IMR-90 (cell line): ENCODE measurements at places on chromosomes 5 and 9. TPM values are rescaled to one million over a fixed set of nuclear protein-coding genes. Genes with fewer than 3 reads are reported as not detected.
A peak's percentile ranks its signal among the peaks of the same experiment; 100 is the strongest.

The CKMT2 gene
- 0.28 and 0.36 TPM in 2 replicates for total RNA-seq

GRCh38 chr5:1916041-1917001, 33.6 kb upstream of the IRX4 start:
- DNase-seq: no peak

DNA sequence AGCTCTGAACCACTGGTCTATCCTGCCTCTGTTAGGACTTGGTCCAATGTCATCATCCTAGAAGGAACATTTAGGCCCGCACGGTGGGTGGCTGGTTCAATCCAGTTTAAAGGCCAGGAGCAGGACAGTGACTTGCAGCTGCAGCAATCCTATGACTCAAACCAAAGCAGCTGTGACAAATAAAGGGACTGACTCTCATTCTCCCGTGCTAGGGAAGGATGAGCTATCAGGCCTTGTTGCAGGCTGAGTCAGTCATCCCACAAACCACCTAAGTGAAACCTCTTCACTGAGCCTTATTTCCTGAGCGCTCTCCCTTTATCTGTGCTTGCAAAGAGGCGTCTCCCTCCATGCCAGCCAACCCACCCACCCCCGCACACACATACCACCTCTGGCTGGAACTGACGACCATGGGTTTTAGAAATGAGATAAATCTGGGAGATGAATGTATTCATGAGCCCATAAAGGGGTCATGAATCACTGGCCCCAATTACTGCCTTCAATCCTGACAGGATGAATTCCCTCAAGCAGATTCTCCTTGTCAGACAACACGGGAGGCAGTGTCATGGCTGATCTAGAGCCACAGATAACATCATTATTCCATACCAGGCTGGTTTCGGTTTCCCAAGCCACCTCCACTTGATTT, 93.4 kb downstream of the KCNIP1 start:
- peak; percentile 73 for DNase-seq

GRCh38 chr5:177501874-177502678, 4.7 kb upstream of the PDLIM7 start:
- DNase-seq: no peak

GRCh38 chr9:16329671-16330113, 540.8 kb downstream of the BNC2 start:
- peak; percentile 60 for DNase-seq

- no peak for DNase-seq
Measured at GRCh38 chr9:131330814-131331600, 41.5 kb downstream of the PLPP7 start.
